ENCODE measurements at places on chromosomes 11 and 22.
A peak's percentile ranks its signal among the peaks of the same experiment; 100 is the strongest.

- DNase-seq, result no peak
Measured at GRCh38 chr11:22808571-22809197, 20.9 kb downstream of the SVIP start.

- DNase-seq, result no peak
Measured at GRCh38 chr22:26648011-26648497, 9.3 kb upstream of the MIAT start.

DNA sequence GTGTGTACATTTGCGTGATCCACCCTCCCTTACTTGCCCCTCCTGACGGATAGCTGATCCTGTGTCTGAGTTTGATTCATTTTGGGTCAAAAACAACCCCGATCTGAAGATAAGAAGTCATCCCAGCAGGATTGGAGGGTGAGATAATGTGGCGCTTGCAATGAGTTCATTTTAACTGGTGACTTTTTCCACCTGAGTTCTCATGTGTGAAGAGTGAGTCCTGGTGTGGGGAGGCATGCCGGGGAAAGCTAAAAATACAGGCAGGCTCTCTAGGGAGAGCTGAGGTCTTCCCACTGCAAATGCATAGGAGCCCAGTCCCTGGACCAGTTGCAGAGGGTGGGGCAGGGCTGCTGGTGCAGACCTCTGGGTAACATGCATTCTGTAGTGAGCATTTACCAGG is 35.7 kb upstream of the ELF5 start:
- no peak for DNase-seq

DNA sequence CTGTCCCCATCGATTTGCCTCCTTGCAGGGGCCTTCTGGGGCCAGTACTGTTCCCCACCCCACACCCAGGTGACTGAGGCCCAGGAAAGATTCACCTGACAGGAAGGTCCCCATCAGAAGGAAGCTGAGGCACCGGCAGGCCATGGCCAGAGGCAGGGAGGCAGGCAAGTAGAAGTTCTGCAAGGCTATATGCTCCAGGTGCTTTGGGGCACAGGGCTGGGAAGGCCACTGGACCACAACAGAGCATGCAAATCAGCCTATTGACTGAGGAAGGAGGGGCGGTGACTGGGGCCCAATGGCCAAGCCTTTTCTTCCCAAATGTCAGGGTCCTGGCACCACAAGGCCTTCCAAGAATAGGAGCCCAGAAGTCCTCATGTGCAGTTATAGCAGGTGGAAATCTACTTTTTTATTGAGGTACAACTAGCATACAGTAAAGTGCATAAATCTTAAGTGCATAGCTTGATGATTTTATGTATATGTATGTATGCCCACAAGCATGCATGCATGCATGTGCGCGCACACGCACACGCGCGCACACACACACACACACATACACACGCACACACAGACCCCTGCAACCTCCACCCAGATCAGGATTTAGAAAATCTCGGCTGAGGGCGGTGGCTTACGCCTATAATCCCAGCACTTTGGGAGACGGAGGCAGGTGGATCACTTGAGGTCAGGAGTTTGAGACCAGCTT is at the start of gene VPREB3:
TSS of gene VPREB3 (minus strand) at position 206 of the 700 bp plus-strand sequence. CDS start at position 144, 62 bp downstream.
- no peak for DNase-seq

DNA sequence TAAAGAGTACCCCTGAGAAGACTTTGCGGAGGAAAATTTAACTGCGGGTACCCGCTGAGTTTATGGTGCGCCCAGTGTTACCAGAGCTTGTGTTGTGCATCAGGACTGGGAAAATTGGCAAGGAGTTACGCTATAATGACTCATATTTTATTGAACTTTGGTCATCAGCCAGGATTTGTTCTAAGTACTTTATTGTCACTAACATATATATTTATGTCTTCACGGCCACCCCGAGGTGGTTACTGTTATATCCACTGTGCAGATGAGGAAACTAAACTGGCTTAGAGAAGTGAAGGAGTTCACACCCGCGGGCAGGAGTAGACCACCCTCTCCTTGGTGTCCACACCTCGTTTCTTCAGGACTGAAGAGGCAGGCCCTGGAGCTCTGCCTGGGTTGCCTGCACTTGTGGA is 667 bp downstream of the ACCS start:
- DNase-seq, result no peak

DNA sequence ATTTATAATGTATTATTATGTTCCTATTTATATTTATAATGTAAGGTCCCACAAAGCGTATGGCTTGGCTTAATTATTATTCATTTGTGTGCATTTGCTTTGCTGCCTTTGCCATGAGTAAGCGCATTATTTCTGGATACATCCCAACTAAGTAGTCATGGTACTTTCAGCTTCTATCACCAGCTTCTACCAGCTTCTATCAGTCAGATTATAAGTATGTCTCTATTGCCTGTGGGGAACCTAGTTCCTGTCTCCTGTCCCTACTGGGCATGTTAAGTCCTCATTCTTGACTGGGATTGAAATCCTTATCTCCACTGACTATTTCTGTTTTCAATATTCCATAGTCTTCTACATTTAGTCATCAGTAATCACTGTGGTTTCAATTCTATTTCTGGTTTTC is 33.5 kb upstream of the OR10W1 start:
- DNase-seq, result no peak

DNA sequence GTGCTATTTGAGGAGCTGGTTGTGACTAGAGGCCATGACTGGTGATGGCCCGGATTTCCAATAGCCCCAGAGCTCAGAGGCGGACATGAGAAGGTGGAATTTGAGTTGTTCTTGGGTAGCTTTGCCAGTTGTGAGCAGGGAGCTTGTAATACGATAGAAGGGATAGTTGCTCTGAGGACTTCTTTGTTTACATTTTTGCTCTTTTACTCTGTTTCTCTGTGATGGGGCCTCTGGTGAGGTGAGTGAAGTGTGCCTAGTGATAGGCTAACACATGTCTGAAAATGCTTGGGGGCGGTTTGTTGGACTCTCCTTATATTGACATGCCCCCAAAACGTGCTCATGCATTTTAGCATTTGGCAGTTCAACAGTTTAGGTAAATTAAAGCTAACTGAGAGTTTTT is 365.1 kb downstream of the DDX10 start:
- no peak for DNase-seq

DNA sequence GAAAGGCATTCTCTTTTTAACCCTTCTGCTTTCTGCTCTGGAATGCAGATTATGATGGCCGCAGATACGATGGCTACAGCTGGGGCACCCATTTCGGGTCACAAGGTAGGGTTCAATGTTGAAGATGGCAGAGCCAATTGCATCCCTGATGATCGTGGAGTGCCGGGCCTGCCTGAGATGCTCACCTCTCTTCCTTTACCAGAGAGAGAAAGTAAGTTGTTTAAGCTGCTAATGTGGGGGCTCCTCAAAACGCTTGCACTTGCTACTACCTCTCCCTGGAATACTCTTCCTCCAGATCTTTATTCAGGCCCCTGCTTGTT is 50.8 kb upstream of the PRDM11 start:
- DNase-seq, result no peak

DNA sequence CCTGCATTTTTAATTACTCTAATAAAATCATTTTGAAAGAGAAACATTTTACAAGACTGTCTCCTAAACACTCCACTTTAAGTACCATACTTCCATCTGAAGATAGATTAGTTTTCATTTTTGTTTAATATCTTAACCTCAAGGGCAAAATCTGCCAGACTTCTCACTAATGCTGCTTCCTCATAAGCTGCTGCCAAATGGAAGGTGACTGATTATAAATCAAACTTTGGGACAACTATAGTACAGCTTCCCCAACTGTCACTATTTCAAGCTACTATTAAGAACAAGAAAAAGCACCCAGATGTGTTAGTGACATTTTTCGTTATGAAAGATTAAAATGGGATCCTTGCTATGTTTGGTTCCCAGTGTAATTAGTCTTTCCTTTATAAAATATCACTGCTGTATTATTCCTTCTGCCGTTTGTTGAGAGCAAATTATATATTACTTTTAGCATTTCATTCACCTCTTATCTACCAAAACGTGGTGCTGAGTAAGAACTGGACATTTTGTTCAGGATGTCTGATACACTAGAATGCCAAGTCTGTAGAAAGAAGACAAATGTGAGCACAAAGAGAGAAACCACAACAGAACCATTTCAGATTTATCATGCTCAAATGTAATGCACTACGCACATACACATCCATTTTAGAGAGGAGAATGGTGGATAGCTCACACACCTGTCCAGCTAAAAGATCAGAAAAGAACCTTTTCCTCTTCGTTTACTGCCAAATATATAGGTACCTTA is 312.2 kb upstream of the C11orf87 start:
- DNase-seq, result no peak

DNA sequence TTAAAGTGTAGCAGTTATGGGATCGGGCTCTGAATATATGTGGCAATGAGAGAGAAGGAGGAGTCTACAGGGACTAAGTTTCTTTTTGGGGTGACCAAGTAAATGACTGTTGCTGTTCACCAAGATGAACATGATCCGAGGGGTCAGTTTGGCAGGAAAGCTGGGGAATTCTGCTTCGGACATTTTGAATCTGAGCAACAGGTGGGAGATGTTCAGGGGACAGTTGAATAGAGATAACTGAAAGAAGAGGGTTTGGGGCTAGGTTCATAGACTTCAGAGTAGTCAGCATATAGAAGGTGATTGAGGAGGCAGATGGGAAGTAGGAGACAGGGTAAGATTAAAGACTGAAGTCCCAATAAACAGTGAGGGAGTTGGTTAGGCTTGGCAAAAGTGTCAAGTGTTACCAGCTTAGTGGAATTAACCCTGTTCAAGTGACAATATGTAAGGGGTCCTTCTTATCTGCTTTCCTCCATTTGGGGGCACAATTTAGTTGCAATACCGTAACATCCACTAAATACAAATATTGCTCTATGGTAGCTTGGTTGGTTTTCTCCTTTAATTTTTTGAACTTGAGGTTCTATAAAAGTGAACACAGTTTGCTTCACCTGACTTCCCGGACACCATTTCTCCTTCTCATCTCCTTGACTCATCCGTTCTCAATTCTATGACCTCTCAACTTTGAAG is 2.9 kb upstream of the ENTHD1 start:
- DNase-seq, result no peak

DNA sequence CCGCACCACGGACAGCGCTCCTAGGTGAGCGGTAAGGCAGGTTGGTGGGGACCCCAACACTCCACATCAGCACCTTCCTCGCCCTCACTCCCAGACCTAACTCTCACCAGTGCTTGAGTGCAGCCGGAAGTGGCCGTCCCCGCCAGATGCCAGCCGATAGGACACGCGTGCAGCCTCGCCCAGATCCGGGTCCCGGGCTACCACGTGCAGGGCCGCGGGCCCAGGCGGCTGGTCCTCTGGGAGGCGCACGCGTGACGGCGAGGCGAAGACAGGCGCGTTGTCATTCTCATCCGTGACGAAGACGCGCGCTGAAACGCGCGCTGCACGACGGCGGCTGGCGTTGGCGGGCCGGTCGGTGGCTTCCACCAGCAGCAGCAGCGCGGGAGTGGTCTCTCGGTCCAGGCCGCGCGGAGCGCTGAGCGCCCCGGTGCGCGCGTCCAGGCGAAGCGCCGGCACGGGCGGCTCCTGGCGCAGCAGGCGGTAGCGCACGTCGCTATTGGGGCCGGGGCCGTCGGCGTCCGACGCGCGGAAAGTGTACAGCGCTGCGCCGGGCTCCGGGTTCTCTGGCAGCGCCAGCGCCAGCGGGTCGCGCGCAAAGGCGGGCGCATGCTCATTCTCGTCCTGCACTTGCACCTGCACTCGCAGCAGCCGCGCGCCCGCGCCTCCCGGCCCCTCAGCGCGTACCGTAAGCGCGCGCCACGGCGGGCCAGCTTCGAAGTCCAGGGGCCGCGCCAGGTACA is 10.8 kb upstream of the TPP1 start:
- peak; percentile 61 for DNase-seq

DNA sequence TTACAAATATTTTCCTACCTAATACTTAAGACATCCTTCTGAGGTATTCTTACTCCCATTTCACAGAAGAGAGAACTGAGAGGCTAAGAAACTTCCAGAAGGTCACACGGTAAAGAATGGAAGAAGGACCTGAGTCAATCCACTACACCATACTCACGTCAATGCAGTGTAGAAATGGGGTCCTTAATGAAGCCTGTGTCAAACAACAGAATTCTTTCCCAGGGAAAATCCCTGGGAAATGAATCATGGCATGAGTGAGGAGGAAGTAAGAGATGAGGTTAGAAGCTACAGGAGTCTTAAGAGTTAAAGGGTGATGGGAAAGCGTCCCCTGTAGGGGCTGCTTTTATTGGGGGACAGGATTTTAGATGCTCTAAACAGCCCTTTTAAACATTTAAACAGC is 147.9 kb downstream of the C11orf91 start:
- no peak for DNase-seq

GRCh38 chr11:36478700-36479329 is 31.3 kb downstream of the TRAF6 start:
- no peak for DNase-seq
